ENCODE measurements at places on chromosomes 16 and 17.

DNA sequence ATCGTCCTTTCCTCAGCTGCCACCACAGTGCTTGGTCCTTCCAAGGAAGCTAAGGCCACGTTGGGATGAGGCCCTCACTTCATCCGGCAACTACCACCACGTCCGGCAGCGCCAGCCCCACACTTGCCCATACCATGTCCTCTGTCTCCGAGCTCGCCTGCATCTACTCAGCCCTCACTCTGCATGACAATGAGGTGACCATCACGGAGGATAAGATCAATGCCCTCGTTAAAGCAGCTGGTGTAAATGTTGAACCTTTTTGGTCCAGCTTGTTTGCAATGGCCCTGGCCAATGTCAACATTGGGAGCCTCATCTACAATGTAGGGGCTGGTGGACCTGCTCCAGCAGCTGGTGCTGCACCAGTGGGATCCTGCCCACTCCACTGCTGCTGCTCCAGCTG is 44.9 kb downstream of the TTC19 start:
- DNase-seq, result no peak

DNA sequence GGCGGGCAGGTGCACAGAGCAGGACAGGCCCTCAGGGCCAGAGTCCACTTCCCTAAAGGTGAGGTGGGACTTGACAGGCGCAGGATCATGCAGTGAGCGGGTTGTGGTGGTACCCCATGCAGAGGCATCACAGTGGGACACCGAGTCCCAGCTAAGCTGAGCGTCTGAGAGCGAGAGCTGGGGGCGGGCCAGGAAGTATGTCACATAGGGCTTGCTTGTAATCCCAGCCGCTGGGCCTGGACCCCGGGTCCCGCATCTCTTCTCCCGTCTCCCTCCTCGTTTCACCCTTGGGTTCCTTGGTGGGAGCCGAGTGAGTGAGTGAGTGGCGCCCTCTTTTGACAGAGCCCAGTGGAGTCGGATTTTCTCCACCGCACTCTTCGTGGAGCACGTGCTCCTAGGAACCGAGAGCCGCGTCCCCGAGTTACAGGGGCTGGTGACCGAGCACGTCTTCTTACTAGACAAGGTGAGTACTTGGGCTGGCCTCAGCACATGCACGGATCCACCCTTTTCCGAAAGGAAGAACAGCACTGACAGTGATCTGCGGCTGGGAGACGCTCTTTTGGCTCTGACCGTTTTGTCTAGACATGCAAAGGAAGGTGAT is 50.8 kb upstream of the ENDOV start:
- DNase-seq, result no peak

DNA sequence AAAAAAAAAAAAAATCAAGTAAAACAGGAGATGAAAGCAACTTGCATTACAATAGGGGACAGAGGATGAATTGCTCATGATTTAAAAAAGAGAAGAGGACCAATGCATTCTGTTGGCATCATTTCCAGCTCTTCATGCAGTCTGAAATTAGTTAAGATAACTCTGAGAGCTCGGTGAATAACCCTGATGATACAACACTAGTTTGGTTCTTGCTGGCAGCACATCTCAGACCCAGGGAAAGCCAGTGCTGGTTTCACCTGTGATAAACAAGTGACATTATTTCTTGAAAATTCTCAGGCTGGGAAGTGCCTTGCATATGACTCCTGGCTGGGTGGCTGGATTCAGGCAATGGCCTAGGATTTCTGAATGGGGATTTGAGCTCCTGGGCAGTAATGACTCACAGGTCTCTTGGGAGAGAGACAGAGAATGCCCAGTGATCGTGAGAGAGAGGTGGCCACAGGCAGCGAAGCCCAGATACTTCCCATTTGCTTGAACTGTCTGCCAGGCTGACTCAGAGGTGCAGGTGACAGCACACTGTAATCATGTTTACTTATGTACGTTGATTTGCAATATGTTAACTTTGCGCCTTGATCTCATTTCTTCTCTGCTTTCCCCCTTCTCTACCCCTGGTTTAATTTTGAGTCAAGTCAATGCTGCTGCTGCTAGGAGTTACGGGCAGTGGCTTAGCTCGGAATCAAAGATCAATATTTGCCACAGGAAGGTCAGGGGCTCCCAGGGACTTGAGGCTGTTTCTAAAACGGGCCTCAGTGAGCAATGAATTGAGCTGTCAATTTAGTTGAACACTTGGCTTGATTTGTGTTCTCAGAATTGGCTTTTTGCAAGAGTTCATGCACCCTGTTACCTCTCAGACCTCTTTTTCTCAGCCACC is 27.1 kb downstream of the ARSG start:
- DNase-seq, result no peak

GRCh38 chr16:9095656-9096397 is 4.4 kb downstream of the HAPSTR1 start:
- DNase-seq, result no peak

DNA sequence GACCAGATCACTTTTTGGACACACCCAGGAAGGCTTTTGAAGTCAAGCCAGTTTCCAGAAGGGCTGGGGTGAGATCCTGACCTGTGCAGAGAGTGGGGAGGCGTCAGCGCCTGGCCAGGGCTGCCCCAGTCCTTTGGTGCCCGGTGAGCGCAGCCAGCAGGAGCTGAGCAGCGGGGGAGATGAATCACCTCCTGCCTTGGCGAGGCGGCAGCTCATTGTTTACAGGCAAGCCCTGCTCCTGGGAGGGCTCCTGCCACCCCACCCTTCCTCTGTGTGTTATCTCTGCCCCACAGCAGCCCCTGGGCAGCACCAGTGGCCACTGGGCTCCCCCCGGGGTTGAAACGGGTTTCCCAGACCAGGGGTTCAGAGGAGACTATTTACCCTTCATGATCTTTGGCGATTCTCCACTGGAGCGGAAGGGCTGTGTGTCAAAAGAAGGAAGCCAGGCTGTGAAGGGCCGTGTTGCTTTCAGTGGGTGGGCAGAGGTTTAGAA is 14.1 kb upstream of the ITGB4 start:
- DNase-seq, result no peak

DNA sequence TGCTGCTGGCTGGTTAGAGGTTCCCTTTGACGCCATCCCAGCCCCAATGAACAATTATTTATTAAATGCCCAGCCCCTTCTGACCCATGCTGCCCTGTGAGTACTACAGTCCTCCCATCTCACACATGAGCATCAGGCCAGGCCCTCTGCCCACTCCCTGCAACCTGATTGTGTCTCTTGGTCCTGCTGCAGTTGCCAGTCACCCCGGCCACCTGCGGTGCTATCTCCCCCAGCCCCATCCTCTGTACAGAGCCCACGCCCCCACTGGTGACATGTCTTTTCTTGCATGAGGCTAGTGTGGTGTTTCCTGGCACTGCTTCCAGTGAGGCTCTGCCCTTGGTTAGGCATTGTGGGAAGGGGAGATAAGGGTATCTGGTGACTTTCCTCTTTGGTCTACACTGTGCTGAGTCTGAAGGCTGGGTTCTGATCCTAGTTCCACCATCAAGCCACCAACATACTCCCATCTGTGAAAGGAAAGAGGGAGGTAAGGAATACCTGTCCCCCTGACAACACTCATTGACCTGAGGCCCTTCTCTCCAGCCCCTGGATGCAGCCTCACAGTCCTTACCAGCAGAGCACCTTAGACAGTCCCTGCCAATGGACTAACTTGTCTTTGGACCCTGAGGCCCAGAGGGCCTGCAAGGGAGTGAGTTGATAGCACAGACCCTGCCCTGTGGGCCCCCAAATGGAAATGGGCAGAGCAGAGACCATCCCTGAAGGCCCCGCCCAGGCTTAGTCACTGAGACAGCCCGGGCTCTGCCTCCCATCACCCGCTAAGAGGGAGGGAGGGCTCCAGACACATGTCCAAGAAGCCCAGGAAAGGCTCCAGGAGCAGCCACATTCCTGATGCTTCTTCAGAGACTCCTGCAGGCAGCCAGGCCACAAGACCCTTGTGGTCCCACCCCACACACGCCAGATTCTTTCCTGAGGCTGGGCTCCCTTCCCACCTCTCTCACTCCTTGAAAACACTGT is 11.3 kb downstream of the CX3CL1 start:
- DNase-seq, result no peak

GRCh38 chr17:59642565-59642964 is 22.9 kb downstream of the CLTC start:
- DNase-seq, result no peak

DNA sequence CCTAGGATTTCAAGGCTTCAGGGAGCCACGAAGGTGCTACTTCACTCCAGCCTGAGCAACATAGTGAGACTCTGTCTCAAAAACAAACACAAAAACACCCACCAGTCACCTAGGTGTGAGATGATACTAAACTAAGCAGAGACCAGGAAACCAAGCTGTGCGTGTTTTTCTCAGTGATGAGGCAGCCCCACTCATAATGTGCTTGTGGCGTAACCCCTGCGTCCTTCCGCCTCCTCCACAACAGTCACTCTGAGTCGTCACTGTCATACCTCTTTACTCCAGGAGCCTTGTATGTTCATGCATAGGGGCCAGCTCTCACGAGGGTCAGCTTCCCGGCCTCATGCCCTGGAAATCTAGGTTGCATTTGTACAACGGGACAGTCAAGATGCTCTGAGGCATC is 31.1 kb upstream of the SLC47A1 start:
- DNase-seq, result no peak

- no peak for DNase-seq
Measured at GRCh38 chr17:4195306-4195705, 52.3 kb downstream of the CYB5D2 start.

GRCh38 chr16:27381974-27382855 is 19.8 kb upstream of the IL21R start:
- no peak for DNase-seq

DNA sequence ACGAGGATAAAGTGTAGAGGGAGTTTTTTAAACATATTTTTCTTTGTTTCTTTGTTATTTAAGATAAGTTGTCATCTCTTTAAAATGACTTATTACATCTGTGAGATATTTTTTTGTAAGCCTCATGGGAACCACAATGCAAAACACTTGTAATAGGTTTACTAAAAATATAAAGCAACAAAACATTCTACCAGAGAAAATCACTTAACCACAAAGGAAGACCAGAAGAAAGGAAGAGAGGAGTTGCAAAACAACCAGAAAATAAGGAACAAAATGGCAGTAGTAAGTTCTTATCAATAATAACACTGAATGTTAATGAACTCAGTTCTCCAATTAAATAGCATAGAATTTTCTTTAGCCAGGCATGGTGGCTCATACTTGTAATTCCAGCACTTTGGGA is 22.9 kb downstream of the DHRS7B start:
- DNase-seq, result no peak

DNA sequence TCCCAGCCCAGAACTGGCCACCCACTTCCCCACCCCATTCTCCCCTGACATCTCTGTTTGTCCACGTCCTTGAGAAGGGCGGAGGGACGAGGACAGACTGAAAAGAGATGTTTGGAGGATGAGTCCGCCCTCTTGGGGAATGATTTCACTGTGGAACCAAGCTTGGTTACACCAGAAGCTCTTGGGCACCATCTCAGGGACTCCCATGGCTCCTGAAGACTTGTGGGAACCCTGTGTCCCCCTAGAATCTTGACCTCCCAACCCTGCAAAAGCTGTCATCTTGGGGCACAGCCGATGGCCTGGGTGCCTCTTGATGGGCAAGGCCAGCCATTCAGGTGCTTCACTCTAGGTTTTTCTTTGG is 25.9 kb upstream of the LITAF start:
- no peak for DNase-seq

DNA sequence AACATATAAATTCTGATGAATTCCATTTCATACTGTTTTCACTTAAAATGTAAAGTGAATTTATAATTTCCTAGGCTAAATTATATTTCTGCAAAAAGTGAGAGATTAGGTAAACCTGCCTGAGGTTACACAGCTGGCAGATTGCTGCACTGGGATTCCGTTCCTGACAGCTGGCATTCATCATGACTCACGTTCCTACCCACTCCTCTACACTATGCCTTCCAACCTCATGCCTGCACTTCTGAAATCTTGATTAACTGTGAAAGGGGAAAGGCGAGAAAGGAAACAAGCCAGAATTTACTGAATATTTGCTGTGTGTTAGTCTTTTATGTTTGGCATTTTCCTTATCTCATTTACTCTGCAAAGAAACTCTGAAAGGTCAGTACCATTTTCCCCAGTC is 73.3 kb upstream of the MON1B start:
- DNase-seq, result no peak

GRCh38 chr16:79154086-79154485 is 446.5 kb downstream of the MAF start:
- no peak for DNase-seq

GRCh38 chr16:84418056-84418849 is 49.9 kb downstream of the ATP2C2 start:
- no peak for DNase-seq

DNA sequence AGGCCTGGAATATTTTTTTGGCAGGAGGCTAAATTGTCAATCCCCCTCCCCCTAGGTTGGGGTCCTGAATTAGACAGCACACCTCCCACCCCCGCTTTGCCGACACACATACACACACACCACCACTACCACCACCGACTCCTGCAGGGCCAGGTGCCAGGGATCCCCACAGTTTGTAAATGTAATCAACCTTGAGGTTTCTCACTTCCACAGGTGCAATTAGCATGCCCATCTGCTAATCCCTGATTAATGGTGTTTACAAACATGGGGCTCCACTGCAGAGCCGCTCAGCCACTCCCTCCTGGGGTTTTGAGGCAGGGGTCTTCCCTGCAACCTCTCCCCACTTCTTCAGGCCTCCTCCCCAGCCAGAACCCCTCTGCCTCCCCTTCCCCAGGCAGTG is 11.8 kb downstream of the MRM1 start:
- DNase-seq, result no peak

DNA sequence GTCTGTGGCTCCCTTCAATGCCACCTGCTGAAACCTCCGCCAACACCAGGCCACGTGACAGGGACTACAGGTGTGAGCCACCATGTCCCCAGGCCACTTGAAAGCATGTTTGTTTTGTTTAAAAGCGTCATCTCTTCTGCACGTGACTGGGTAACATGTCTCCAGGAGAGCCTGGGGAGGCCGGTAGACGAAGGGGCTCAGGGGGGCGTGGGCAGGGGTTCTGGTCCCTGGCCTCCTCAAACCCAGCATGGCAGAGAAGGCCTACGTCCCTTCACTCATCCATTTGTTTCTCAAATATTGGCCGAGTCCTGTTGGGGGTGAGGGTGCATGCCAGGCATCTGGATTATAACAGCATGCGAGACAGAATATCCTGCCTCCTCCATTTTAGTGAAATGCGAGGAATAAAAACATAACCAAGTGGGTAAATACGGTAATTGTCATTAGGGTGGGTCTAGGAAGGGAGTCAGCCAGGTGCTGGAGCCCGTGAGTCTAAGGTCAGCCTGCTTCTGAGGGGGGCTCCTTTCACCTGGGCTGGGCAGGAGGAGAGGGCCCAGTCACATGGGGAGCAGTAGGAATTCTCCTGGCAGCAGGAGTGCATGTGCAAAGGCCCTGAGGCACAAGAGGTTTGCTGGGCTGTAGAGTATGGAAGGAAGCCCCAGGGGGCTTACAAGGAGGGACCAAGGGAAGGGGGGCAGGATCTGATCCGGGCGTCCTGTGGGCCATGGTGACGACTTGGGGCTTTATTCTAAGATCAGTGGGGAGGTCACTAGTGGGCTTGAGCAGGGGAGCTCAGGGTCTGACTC is 26.8 kb upstream of the CIBAR2 start:
- DNase-seq, result no peak

GRCh38 chr17:3005696-3006095 is 57.7 kb downstream of the OR1D5 start:
- DNase-seq, result no peak

- DNase-seq, result no peak
Measured at GRCh38 chr17:50952013-50952412, 85.9 kb upstream of the TOB1 start.

- no peak for DNase-seq
Measured at GRCh38 chr17:18033442-18034099, 5.4 kb downstream of the ATPAF2 start.

- DNase-seq, result no peak
Measured at GRCh38 chr17:73902416-73903181, 258.4 kb upstream of the SDK2 start.

- no peak for DNase-seq
Measured at GRCh38 chr17:66950325-66950724, 14.2 kb upstream of the CACNG4 start.
